ENCODE measurements at places on chromosomes 2 and 18.

DNA sequence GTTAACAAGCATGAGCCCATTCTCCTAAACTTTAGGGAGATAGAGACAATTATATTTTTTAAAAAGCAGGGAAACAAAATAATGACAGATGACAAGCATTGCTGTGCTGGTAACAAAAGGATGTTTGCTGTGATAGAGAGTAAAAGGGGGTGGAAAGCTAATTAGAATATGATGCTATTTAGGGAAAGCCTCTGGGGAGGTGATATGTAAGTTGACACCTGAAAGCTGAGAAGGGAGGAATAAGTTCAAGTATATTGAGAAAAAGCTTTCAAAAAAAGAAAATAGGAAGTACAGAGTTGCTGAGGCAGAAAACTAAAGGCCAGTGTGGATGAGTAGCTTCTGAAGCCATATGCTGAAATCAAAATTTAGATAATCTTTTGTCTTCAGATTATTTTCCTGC lies 565.2 kb upstream of the NRXN1 start:
- no peak for DNase-seq

- no peak for DNase-seq
These were observed 114.4 kb downstream of the GALNT3 start for GRCh38 chr2:165679621-165680020.

DNA sequence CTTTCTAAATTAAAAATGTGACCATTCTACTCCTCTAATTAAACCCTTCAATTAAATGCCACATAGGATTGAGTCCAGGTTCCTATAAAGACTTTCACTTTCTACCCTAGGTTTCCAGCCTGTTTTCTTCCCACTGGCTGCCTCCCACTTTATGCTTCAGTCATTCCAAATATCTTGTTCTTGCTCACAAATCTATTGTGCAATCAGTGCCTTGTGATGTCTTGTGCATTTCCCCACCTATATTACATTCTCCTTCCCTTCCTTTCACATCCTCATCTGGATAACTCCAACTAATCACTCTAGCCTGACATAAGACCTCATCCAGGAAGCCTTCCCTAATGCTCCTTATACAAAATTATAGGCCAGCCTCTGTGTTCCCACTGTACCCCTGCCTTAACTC lies 281.7 kb upstream of the LRATD1 start:
- DNase-seq = no peak

DNA sequence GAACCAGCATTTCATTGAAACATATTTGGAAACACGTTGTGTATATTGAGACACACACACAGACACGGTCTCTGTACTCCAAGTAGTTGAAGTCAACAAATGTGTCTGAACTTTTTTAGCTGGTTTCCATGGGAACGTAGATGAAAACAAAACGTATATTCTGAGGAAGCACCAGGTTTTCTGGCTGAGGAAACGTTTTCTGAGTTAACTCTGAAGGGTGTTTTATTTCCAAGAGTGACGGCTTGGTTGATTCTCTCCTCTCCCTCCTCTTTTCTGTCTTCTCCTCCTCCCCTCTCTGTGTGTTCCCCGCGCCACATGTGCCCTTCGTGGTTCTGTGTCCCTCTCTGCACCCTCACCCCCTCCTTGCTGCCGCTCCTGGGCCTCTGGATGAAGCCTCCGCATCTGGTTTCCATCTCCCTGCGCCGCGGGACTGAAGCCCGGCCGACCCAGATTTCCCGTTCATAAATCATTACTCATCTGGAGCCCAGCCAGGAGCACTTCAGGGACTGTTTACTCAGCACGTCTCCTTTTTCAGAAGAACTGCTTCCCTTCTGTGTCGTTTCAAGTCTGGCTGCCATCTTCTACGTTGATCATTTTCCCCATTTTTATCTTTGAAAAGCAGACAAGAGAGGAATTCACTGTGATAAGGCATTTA lies 122.7 kb downstream of the COL6A3 start:
- peak; percentile 6 for DNase-seq

DNA sequence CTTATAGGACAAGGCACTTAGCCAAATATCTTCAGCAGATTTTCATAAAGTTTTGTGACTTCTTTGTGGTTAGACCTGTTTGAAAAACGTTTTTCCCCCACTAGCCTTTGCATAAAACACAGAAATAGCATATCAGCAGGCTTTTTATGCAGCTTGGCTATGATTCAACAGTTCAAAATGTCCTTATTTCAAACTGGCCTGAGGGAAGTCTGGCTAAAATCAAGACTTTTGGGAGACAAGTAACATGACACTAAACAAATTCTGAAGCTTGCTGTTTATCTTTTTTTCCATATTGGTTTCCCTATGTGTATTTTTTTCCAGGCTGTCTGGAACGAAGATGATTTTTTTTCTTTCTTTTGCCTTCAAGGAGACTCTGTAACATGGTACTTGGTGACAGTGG lies 95.1 kb upstream of the L3MBTL4 start:
- no peak for DNase-seq

- DNase-seq = no peak
These were observed 135.9 kb downstream of the TPGS2 start for GRCh38 chr18:36692921-36693332.

GRCh38 chr2:223093436-223094241 lies 41.6 kb downstream of the KCNE4 start:
- DNase-seq = no peak

- DNase-seq = no peak
These were observed 50.3 kb downstream of the SH2D6 start for GRCh38 chr2:85468704-85469349.

DNA sequence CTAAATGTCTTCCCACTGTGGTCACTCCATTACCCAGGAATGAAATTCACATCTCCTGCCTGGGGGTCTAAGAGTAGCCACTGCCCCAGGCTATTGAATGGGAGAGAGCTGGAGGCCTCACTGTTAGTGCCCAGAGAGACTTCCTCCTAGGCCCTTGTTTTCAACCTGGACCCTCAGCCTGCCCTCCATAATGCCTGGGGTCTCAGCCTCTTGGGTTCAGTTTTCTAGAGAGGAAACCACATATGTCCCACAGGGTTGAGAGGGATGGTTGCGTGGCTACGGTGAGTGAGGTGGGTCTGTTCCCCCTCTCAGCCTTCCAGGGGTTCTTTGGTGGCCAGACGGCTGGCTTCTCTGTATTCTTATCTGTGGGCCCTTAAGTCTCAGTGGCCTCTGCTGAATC lies 43.4 kb downstream of the SPATS2L start:
- no peak for DNase-seq

- no peak for DNase-seq
These were observed 540.9 kb upstream of the RAB6C start for GRCh38 chr2:129438501-129439057.

- DNase-seq = no peak
These were observed 11.7 kb downstream of the TTC32 start for GRCh38 chr2:19890104-19890503.

GRCh38 chr2:231207734-231208133 lies 9.3 kb downstream of the ARMC9 start:
- no peak for DNase-seq

DNA sequence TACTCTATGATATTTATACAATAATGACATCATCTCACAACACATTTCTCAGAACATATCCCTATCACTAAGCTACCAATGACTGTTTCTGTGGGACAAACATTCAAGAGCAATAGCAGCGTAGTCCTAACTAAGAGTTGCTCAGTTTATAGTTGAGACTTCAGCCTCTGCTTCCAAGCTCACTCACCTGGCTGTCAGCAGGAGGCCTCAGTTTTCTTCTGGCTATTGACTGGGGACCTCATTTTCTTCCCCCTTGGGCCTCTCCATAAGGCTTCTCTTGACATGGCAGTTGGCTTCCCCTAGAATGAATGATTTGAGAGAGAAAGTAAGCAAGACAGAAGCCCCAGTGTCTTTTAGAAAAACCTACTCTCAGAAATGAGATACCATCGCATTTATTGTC lies 85.9 kb downstream of the ARMC9 start:
- DNase-seq = no peak

DNA sequence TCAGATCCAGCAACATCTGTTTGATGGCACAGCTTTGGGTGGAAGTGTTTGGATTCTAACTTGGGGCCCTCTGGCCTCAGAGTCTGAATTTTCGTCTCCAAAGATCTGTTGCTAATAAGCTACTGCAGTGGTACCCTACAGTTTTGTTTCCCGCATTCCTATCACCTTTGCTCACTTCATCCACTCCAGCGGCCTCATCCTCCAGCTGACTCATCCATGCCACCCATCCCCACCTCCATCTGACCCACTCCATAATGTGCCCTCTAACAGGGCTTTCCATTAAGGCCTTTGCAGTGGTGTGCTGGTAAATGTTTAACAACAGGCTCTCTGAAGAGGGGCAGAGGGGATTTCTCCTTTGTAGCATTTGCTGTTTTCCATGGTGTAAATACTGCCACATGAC lies 225.5 kb downstream of the TGIF1 start:
- no peak for DNase-seq

- no peak for DNase-seq
These were observed 22.7 kb downstream of the MRO start for GRCh38 chr18:50797142-50797541.

- DNase-seq = no peak
These were observed 46.1 kb upstream of the TMEM87B start for GRCh38 chr2:112008910-112009485.

- DNase-seq = no peak
These were observed 56.5 kb upstream of the TMEM247 start for GRCh38 chr2:46422717-46423394.

DNA sequence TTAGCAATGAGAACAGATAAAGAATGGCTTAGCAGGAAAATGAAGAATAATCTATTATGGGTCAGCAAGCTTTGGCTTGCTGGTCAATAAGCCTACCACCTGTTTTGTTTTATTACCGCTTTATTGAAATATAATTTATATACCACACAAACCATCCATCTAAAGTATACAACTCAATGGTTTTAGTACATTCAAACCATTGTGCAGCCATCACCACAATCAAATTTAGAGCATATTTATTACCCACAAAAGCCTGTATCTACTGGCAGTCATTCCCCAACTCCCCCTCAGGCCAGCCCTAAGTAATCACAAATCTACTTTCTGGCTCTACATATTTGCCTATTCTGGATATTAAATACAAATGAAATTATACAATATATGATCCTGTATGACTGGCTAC lies 17.2 kb downstream of the PPP3R1 start:
- no peak for DNase-seq

DNA sequence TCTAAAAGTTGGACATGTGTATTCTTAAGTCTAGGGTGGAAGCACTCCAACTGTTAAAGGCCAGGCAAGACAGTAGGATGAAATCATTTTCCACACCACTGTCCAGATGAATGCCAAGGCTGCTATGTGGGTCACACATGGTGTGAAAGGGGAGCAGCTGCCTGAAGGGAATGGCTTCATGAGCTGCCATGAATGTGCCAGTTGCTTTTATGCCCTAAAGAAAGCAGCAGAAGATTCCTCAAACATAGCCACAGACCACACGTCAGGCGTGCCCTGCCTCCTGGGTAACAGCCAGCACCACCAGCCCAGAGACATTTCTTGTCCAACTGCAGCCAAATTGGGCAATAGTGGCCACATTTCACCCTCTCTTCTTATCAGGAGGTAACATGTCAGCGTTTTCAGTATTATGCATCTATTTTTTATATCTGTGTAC lies 130.2 kb downstream of the MTCL1 start:
- no peak for DNase-seq

GRCh38 chr18:6782861-6783260 lies 53.3 kb downstream of the ARHGAP28 start:
- no peak for DNase-seq

DNA sequence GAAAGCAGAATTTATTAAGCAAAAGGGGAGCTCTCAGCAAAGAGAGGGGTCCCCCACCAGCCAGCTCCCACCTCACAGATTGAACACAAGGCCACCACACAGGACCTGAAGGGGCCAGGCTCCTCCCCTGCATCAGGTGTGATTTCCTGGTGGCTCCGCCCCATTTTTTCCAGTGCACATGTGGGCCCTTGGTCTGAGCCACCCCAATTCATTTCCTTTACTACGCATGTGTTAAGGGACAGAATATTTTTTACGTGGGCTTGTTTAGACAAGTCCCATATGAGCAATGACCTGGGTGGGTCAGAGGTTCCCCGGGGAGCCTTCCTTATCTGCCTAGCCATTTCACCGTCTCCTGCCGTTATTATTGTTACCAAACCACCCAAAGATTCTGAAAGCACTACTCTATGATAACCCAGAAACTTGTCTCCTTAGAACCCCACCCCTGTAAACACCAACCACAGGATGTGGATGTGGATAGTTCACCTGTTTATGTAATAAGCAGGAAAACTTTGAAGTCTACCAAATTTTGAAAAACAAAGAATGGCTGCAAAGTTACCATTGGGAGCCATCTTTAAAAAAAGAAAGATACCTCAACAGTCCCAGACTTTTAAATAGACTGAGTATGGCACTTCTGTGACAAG lies 191.7 kb downstream of the CD226 start:
- DNase-seq = no peak

- no peak for DNase-seq
These were observed 141.9 kb downstream of the PXDN start for GRCh38 chr2:1602278-1603010.

DNA sequence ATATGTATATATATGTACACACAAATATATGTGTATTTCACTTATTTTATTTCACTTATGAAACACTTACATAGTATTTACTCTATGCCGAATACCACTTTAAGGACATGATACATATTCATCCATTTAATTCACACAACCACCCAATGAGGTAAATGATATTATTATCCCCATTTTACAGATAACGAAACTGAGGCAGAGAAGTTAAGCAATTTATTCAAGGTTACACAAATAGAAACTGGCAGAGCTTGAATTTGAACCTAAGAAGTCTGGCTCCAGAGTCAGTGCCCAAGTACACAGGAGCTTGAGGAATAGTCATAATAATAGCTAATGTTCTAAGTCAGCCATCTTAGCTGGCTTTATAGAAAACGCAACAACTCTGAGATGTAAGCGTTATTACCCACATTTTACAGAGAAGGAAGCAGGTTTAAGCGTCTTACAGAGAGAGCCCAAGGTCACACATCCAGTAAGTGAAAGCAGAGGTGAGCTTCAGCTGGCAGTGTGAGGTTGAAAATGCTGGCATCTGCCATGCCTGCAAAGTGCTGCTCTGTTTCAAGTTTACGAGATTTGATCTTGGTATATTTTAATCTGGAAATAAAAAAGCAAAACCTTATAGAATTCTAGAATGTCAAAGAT lies 326.9 kb downstream of the LPIN1 start:
- no peak for DNase-seq

- DNase-seq = no peak
These were observed 10.9 kb downstream of the TMEM87B start for GRCh38 chr2:112065966-112066365.

Measured in stimulated activated CD4-positive, alpha-beta T cell treated with anti-CD3 and anti-CD28 coated beads, Interleukin-1b, Interleukin-23, amount 100 ng/mL, for 1 hour (primary cell).